ENCODE measurements at places on chromosomes 5 and 9.

GRCh38 chr5:149445739-149446369 is 66.8 kb upstream of the IL17B start:
- no peak for DNase-seq

GRCh38 chr9:134458207-134459108 is 132.2 kb downstream of the RXRA start:
- DNase-seq, result no peak

DNA sequence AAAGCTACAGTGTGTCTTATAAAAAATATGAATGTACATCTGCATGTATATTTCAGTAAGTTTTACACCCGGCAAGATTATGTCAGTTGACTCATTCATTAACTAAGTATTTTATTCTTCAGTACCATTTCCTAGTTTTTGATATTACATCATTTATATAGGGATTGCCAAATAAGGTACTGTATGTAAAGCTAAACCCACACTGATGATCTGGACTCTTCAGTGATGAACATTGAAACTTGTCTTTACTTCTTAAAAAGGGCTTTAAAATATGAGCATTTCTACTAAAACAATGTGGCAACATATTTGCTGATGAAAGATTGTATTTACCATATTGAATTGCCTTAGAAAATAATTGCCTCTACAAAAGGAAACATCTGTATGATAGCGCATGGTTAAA is 151.8 kb upstream of the TLX3 start:
- no peak for DNase-seq

DNA sequence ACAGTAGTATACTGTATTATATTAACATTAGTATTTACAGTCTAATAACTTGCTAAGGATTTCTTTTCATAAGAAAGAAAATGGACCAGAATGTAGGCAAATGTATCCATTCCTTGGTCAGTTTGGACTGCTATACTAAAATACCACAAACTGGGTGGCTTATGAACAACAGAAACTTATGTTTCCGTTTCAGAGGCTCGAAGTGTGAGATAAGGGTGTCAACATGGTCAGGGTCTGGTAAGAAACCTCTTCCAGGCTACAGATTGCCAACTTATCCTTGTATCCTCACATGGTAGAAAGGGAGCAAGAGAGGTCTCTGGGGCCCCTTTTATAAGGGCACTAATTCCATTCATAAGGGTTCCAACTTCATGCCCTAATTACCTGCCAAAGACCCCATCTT is 9.2 kb upstream of the ESM1 start:
- DNase-seq, result no peak

- DNase-seq, result no peak
Observed at GRCh38 chr5:172325452-172325851, 41.9 kb upstream of the UBTD2 start.

- DNase-seq, result no peak
Observed at GRCh38 chr5:95317687-95318086, 32.8 kb upstream of the MCTP1 start.

DNA sequence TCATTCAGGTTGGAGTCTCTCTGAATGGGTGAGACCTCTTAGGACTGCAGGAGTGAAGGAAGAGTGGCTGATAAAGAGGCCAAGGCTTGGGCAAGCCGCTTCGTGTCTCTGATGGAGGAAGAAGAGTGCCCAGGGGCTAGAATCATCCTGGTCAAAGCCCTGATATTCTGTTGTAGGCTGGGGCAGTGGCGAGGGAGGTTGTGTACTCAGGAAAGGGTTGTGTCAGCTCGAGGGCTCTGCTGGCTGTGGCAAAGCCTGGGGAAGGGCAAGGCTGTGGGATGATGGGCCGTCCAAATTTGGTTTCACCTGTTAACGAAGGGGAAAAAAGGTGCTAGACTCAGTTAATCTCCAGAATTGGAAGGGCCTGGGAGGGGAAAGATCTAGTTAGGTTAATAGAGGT is 2.4 kb upstream of the TRMT10B start:
- DNase-seq, result no peak

- no peak for DNase-seq
Observed at GRCh38 chr5:59617186-59617771, 276.2 kb downstream of the PDE4D start.

GRCh38 chr5:61673007-61673735 is 341.1 kb downstream of the ZSWIM6 start:
- DNase-seq, result no peak

DNA sequence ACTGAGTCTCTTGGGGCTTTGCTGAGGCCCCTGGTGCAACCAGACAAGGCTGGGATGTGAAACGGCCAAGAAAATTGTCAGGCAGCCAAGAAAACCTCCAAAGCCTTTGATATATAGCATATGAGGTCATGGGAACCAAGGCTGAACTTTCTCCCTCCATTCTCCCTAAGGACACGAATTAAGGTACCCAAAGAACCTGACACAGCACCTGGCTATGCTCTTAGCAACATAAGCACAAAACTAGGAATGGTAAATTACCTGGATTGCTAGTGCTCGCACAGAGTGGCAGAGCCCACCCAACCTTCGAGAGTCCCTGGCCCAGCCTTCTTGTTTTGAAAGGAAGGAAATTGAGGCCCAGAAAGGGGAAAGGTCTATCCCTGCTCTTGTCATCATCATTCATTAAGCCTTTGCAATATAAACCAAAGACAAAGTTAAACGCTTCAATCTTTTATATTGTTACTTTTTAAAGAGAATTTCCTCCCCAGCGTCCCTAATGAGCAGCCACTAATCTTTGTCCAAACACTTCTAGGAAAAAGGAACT is 220.0 kb upstream of the NR4A3 start:
- no peak for DNase-seq

GRCh38 chr9:87080512-87081264 is 133.4 kb upstream of the GAS1 start:
- no peak for DNase-seq

DNA sequence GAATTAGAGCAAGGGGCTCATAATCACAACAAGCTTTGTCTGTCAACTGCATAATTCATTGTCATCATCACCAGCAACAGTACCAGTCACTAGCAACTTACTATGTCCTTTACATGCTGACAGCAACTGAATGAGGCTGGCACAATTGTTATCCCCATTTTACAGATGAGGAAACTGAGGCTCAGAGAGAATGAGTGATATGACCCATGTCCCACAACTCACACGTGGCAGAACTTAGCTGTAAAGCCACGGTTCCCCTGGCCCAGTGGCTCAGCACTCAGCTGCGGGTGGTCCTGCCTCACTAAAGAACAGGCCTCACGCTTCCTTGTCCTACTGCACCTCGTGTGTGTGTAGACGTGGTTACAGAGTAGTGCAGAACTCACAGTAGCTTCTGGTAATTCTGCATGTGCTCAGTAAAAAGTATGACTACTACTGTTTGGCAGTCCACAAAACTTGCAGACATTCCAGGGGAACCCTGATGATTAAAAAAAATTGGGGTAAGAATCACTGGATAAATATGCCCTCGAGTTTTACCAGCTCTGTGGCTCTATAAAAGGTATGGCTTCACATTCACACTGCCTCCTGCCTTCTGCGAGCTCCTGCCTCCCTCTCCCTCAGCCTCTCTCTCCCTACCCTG is 30.2 kb downstream of the AFAP1L1 start:
- no peak for DNase-seq

DNA sequence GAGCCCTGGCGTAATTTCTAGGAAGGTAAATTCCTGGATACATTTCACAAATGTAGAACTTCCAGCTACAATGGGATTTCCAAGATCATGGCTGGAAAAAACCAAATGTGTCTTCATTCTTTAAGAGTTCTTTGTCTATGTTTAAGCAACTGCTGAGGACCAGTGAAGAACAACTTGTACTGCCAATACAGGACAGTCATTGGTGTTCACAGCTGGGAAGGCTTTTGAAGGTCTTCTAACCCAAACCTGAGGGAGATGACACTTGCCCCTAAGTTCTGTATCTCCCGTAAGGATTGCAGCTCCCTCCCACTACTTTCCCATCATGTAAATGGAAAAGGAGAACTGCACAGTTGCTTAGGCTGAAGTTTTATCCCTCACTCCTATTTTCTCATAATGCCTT is 28.4 kb downstream of the TMEM167A start:
- no peak for DNase-seq

DNA sequence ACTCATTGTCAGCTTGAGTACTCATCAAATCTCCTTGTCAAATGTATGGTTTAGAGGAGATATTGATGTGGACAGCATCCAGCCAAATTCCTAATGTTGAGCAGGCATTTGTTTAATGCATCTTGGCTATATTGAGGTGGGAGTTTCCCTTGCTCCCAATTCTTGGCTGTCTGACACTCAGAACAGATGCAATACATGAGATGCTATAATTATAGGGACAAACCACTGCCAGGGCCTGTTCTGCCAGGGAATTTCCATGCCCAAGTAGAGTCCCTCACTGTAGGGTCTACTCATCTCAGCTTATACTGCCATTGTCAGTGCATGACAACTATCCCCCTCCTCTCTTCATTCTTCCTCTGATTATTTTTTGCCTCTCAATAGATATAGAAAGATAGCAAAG is 392.0 kb upstream of the KCNN2 start:
- no peak for DNase-seq

DNA sequence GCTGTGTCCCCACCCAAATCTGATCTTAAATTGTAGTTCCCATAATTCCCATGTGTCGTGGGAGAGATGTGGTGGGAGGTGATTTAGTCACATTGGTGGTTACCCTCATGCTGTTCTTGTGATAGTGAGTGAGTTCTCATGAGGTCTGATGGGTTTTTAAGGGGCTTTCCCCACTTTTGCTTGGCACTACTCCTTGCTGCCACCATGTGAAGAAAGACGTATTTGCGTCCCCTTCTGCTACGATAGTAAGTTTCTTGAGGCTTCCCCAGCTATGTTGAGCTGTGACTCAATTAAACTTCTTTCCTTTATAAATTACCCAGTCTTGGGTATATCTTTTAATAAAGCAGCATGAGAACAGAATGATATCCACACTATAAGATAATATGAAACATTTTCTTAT is 1023.4 kb downstream of the TLE4 start:
- no peak for DNase-seq

- no peak for DNase-seq
Observed at GRCh38 chr5:23631302-23632045, 124.1 kb downstream of the PRDM9 start.

GRCh38 chr5:128695791-128696530 is 157.9 kb upstream of the FBN2 start:
- no peak for DNase-seq

DNA sequence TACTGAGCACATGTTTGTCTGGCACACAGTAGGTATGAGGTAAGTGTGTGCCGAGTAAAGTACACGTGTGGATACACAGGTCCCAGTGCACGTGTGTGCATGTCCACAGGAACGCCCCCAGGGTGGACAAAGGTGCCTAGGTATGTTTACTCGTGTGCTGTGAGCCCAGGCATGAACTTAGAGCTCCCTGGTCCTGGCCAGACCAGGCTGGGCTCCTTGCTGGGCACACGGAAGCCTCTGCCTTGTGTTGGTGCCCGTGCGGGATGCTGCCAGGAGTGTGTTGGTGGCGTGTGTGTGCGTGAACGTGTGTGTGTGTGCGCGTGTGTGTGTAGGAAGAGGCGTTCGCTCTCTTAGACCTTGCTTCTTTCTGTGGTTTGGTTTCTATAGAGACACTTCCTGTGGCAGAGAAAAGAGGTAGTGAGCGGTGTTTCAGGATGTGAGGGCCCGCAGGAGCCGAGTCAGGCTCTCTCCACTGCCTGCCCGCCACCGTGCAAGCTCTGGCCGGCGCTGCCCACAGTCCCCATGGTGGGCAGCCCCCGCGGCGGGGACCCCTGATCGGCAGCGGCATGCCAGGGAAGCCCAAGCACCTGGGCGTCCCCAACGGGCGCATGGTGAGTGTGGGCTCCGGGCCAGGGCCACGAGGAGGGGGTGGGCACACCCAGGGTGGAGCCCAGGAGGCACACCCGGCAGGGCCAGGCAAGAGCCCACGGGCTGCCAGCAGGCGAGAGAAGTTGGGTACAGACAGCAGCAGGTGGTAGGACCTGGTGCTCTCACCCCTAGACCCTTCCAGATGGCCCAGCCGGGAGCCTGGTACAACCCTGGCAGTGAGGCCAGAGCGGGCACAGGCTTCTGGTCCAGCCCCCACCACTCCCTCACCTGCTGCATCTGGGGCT is at the start of gene RGS14:
Gene RGS14 (plus strand): TSS at position 466 of the 893 bp plus-strand sequence. CDS start 101 bp downstream, at position 567.
- DNase-seq, result peak; percentile 56

- no peak for DNase-seq
Observed at GRCh38 chr5:90395005-90395404, 14.6 kb downstream of the CETN3 start.

DNA sequence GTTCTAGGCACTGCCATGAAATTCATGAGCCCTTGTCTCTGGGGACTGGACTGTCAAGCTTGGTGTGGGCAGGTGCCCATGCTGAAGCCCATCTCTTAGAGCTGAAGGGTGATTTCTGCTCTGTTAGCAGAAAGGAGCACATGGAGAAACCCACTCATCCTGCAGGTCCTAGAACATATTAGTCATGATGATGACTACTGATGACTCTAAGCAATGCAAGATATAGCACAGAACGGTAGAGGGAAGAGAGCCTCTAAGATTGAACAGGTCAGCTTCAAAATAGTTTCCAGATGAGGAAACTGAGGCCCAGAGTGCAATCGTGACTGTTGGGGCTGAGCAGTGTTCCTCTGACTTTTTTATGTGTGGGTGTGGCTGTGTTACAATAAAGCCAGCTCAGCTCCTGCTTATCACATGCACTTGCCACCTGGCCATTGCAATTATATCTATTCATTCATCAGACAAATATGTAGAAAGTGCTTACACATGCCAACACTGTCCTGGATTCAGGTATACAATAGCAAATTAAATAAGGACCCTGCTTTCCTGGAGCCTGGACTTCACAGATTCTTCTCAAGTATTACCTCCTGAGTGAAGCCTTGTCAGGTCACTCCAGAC is 140.2 kb upstream of the BRINP1 start:
- no peak for DNase-seq

DNA sequence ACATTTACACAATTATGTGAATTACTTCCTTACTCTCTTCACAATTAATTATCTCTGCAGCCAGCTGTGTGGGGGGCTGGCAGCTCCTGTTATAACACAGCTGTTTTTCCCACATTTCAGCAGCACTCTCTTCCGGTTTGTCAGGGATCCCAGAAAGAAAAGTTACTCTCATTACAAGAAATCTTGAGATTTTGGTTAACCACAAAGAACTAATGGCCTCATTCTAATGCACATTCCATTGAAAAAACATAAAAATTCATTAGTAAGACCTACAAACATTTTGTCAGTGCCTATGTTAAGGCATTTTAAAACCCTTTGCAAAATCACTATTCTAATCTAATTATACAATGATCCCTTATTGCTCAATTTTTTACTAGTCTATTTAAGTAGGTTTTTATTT is 64.1 kb downstream of the PDE4D start:
- DNase-seq, result no peak

GRCh38 chr5:68460147-68460798 is 244.7 kb downstream of the PIK3R1 start:
- no peak for DNase-seq

DNA sequence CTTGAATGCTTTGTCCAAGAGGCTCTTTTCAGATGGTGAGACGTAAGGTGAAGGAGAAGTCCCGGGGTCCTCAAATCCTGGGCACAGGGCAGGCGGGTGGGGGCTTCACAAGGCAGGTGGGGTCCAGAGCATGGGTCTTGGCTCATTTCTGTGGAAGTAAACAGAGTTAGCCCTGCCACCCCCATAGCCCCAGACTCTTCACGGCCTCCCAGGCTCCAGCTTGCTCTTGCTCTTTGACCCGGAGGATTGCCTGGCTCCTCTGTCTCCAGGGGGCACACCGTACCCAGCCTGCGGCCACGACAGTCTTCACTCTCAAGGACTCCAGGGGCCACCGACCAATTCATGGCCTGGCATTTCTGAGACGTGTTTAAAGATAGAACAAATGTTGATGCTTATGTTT is 28.8 kb upstream of the POMT1 start:
- no peak for DNase-seq

GRCh38 chr5:179232091-179232735 is 113.0 kb downstream of the ADAMTS2 start:
- DNase-seq, result no peak

Measured in stimulated activated CD8-positive, alpha-beta memory T cell treated with anti-CD3 and anti-CD28 coated beads, Interleukin-4, amount 100 ng/mL, for 4 hours (primary cell).